ENCODE measurements at places on chromosomes 11 and 22.

- no peak for DNase-seq
Measured at GRCh38 chr11:68273026-68273738, 1.4 kb upstream of the C11orf24 start.

- no peak for DNase-seq
Measured at GRCh38 chr11:27213232-27213660, 149.8 kb downstream of the CCDC34 start.

- no peak for DNase-seq
Measured at GRCh38 chr11:27694992-27695391, 5.3 kb downstream of the BDNF start.

DNA sequence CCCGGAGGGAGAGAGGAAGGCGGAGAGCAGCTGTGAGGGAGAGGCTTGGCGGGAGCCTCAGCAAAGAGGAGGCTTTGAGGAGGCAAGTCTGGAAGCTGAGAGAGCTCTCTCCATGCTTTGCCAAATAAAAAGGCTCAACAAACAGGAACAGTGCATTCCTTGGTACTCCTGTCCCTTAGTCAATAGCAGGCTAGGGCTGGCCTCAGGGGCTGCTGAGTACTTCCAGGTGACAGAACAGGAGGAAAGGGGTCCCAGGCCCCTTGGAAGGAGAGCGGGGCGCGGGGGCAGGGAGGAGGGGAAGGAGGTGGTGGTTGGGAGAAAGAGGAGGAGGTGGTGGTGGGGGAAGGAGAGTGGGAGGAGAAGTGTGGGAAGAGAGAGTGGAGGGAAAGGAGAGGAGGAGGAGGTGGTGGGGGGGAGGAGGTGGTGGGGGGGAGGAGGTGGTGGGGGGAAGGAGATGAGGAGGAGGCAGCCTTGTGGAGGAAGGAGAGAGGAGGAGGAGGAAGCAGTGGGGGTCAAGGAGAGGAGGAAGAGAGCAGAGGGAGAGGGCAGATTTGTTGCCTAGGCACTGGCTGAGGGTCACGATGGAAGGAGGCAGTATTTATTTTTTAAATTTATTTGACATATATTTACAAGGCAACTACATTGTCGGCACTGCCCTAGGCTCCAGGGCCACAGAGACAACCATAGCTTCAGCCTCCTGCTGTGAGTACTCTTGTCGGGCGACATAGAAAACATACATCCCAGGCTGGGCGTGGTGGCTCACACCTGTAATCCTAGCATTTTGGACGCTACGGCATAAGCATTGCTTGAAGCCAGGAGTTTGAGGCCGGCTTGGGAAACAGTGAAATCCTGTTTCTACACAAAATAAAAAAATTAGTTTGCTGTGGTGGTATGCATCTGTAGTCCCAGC, 74.2 kb upstream of the ZBED5 start:
- DNase-seq = no peak

DNA sequence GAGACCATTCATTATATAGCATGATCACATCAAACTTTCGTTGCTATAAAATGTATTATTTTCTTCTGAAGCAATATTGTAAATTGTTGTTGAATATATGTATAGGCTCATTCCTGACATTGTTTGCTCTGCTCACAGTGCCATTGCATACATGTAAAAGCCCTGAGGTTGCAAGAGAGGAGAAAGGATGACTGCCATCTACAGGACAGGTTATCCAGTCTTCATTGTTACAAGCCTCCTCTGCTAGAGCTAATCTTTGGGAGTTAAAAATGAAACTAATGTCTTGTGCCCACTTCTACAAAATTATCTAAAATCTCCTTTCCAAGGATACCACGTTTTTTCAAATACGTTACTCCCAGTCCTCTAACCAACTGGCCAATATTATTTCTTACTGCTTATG, 16.4 kb upstream of the OR5AL1 start:
- no peak for DNase-seq

GRCh38 chr11:30143098-30143705, 87.6 kb upstream of the FSHB start:
- no peak for DNase-seq

DNA sequence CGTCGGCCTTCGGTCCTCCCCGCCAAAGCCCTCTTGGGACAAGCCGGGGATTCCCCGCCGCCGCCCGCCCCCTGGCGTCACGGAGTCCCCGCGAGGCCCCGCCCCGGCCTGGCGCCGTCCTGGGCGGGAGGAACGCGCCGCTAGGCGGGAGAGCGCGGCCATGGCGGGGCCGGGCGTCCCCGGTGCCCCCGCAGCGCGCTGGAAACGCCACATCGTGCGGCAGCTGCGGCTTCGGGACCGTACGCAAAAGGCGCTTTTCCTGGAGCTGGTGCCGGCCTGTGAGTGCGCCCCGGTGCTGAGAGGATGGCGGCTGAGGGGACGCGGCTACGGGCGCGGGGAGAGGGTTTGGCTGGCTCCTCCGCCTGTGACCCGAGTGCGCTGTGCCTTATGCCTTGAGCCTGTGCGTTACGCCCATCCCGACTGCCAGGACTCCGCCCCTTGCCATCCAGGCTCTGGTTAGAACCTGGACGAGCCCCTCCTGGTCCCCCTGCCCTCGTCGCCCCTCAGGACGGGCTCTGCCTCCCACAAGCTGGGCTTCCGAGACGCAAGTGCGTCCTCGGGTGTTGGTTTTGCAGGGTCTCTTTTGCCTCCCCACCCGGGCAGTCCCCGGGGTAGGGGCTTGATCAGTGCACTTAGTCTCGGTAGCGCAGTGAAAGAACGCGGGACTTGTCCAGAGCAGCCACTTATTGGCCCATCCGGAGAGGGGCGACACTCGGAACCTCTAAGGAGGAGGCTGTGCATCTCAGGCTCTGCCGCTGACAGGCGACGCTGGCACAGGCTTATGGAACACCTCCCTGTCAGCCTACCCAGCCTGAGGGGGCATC, at the start of gene ATG16L2:
Gene ATG16L2 (plus strand): TSS at position 126 of the 824 bp plus-strand sequence. CDS start 35 bp downstream, at position 161.
- DNase-seq = peak; percentile 91

DNA sequence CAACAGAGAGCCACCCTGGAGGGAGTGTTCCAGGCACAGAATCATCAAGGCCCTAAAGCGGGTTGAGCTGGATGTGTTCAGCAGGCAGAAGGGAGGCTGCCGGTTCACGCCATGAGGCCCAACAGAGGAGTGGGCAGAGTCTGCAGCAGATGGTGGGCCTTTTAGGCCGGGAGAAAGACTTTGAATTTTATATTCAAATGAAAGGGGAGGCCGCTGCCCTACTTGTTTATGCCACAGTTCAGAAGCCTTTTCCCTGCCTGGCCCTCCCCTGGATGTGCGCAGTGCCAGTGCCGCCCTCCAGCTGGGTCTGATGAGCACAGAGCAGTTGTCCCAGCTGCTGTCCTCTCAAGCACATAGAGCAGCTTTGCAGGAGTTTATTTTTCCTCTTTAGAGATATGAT, 46.9 kb upstream of the TTC12 start:
- DNase-seq = no peak

- DNase-seq = no peak
Measured at GRCh38 chr11:27497284-27497866, 9.2 kb downstream of the LIN7C start.

- no peak for DNase-seq
Measured at GRCh38 chr11:22304337-22304961, 33.7 kb upstream of the SLC17A6 start.

DNA sequence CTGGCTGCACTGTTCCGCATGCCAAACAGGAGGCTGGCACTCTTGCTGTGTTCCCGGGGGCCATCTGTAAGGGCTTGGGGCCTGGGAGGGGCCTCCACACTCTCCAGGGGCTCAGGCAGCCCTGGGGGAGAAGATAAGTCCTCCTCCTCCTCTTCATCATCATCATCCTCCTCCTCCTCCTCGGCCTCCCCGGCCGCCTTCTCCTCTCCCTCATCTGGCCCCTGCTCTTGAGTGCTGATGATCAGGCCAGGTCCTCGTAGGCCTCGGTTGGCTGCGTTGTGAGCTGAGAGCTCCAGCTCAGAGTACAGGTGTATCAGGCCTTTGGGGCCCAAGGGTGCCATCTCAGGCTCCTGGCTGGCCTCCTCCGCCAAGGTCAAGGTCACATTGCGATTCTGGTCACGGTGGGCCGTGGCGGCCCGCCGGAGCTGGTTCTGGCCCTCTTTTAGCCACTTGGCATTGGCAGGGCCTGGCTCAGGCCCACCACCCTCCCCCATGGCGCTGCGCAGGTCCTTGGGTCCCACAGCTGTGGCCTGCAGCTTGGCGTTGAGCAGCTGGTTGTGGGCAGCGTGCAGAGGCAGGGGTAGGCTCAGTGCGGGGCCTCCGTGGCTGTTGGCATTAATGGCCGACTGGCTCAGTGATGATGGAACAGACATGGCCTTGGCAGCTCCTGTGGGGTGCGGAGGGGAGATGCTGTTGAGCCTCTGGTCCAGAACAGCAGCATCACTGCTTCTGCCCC, 8.0 kb downstream of the APBB1 start:
- no peak for DNase-seq

DNA sequence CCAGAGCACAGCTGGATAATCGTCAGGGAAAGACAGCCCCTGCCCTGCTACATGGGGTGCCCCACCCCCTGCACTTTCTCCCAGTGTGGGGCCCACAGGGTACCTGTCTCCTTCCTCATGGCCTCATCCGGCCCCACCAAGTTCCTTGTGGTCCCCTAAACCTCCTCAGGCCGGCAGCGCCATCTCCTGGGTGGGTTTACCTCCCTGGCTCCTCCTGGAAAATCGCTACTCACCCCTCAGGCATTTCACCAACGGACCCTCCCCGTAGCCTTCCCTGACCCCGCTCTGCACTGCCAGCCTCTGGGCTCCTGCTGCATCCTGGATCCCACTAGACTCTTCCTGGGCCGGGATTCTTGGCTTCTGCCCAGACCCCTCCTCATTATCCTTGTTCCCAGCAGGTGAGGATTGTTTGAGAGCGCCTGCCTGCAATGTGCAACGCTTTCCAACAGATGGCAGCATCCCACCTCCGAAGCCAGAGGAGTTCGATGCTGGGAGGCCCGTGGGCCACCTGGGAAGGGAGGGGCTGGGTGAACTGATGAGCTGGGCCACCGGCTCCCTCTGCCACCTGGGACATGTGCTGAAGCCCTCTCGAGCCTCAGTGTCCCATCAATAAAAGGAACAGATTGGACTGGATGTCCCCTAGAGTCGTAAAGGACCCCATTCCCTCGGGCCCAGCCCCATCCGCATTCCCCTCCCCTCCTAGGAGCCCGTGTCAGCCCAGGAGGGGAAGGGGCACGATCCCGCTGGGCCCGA, 44.2 kb upstream of the TTLL12 start:
- DNase-seq = peak; percentile 69

- no peak for DNase-seq
Measured at GRCh38 chr11:115637599-115638241, 133.5 kb upstream of the CADM1 start.

- no peak for DNase-seq
Measured at GRCh38 chr11:75981546-75981945, 166.5 kb downstream of the UVRAG start.

DNA sequence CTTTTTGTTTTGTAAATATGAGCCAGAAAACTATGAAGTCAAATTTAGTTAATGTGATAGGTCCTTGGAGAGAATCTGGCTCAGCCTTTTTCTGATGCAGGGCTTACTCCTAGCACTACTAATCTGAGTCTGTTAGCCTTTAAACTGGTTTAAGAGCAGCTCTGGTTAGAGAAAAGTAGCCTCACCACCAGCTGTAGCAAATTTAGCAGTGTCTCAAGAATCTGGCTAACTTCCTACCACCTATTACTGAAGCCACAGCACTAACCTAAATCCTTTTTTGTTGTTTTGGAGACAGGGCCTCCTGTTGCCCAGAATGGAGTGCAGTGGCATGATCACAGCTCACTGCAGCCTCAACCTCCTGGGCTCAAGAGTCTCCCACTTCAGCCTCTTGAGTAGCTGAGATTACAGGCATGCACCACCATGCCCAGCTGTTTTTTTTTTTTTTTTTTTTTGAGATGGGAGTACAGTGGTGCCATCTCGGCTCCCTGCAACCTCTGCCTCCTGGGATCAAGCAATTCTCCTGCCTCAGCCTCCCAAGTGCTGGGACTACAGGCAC, 13.9 kb downstream of the RBM4B start:
- no peak for DNase-seq

DNA sequence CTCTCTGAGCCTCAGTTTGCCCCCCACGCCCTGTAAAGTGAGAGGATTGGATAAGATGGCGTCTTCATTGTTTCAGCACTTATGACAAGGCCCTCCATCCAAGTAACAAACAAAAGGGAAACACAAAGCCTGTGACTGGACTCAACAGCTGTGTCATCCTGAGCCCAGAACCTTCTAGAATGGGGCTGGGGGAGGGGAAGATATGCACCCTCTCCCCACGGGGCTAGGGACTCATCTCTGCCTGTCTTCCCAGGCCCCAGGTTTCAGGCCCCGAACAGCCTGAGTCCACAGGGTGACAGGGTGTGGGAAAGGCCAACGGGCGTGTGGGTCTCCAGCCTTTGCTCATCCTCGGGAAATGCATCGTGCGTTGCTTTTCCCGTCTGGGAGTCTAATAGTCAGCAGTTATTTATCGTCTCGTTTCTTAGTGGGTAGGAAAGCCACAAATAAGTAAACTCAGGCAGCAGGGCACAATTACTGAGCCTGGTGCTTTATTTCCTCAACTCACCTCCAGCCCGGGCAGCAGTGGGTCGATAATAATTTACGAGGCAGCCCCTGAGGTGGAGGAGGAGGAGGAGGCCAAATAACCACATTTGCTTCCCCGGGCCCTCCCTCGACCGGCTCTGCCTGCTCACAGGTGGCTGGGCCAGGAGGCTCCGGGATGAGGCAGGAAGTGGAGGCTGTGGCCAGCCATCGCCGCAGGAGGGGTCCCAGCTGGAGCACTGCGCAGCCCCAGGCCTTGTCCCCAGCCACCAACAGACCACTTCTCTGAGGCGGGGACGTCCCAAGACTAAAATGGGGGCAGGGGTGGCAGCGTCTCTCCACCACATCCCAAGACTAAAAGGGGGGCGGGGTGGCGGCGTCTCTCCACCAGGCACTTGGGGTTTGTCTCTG, 54.4 kb downstream of the FLRT1 start:
- no peak for DNase-seq

DNA sequence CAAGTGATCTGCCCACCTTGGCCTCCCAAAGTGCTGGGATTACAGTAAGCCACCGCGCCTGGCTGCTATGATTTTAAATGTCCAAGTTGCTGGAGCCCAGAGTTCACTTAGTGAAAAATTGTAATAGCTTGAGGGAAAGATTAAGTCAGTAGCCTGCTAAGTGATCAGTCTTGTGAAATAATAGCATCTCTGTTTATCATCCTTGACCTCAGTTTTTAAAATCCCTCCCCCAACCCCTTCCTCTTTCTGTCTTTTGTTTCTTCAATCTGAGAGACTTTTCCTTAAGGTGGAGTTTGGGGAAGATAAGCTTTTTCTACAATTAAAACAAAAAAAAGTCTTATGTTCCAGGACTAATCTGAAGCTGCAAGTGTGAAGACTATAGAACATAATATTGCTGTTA, 6.4 kb downstream of the HIPK3 start:
- no peak for DNase-seq

- peak; percentile 23 for DNase-seq
Measured at GRCh38 chr11:6319704-6320410, 444 bp downstream of the CAVIN3 start.

- DNase-seq = no peak
Measured at GRCh38 chr22:44314425-44315067, 1.8 kb upstream of the SHISAL1 start.

All from activated naive CD4-positive, alpha-beta T cell treated with Interleukin-2 at 50 U/mL for 16 hours (primary cell).